ENCODE measurements at places on chromosomes 5 and 9. TPM values are rescaled to one million over a fixed set of nuclear protein-coding genes. Genes with fewer than 3 reads are reported as not detected.

Gene EXOSC3
- 41.4 TPM for total RNA-seq

Gene LCN2
- 931 TPM for total RNA-seq

Gene TMEM250
- 39.5 TPM for total RNA-seq

Gene PCDHA10
- 0.11 TPM for total RNA-seq

Gene OR1Q1
- total RNA-seq, result not detected

Gene ARID3C
- not detected for total RNA-seq

Gene TAF1L
- total RNA-seq, result not detected

Gene SLCO4C1
- not detected for total RNA-seq

Gene CCDC183
- total RNA-seq, result 2.1 TPM

Gene ARAP3
- total RNA-seq, result 5.9 TPM

Gene PCDHB9
- 0.44 TPM for total RNA-seq

Gene OSMR
- total RNA-seq, result 40.2 TPM

Gene HMCN2
- total RNA-seq, result 0.64 TPM

Gene C5orf47
- total RNA-seq, result not detected

Gene TNC
- total RNA-seq, result 8.5 TPM

Gene ALDOB
- not detected for total RNA-seq

Gene ZNF462
- 20.5 TPM for total RNA-seq

Gene CDH10
- not detected for total RNA-seq

Gene PCDHA5
- 0.19 TPM for total RNA-seq

Gene IFT74
- total RNA-seq, result 6.0 TPM

Gene AGXT2
- not detected for total RNA-seq

Gene ANKRD34B
- not detected for total RNA-seq

Gene PCDHGB2
- 0.09 TPM for total RNA-seq

Gene AK1
- total RNA-seq, result 11.1 TPM

Gene PLEKHG4B
- 0.19 TPM for total RNA-seq

Gene PALM2AKAP2
- 0.57 TPM for total RNA-seq

Gene MYMK
- not detected for total RNA-seq

Gene CDX1
- not detected for total RNA-seq

Gene LURAP1L
- total RNA-seq, result 1.1 TPM

Gene CDH9
- not detected for total RNA-seq

Gene TAF11L10
- total RNA-seq, result not detected

Gene ANXA2R
- 0.57 TPM for total RNA-seq

Gene HAVCR1
- 0.19 TPM for total RNA-seq

Gene LCN1
- not detected for total RNA-seq

Gene ADGRD2
- not detected for total RNA-seq

Gene AQP7
- total RNA-seq, result not detected

Gene PPP2R2B
- 1.5 TPM for total RNA-seq

Gene PCDHGA3
- 0.48 TPM for total RNA-seq

Gene TMC1
- total RNA-seq, result 1.1 TPM

Gene ECSCR
- 1.7 TPM for total RNA-seq

Gene DBH
- not detected for total RNA-seq

Gene SPINK5
- total RNA-seq, result 916 TPM

Gene TGFBI
- 63.5 TPM for total RNA-seq

Gene PCDHB12
- total RNA-seq, result 1.7 TPM

Gene NDFIP1
- total RNA-seq, result 38.6 TPM
